Stimulated activated naive CD4-positive, alpha-beta T cell treated with Interleukin-2 at 50 U/mL for 16 hours (primary cell): ENCODE measurements at places on chromosomes 1 and 21.

DNA sequence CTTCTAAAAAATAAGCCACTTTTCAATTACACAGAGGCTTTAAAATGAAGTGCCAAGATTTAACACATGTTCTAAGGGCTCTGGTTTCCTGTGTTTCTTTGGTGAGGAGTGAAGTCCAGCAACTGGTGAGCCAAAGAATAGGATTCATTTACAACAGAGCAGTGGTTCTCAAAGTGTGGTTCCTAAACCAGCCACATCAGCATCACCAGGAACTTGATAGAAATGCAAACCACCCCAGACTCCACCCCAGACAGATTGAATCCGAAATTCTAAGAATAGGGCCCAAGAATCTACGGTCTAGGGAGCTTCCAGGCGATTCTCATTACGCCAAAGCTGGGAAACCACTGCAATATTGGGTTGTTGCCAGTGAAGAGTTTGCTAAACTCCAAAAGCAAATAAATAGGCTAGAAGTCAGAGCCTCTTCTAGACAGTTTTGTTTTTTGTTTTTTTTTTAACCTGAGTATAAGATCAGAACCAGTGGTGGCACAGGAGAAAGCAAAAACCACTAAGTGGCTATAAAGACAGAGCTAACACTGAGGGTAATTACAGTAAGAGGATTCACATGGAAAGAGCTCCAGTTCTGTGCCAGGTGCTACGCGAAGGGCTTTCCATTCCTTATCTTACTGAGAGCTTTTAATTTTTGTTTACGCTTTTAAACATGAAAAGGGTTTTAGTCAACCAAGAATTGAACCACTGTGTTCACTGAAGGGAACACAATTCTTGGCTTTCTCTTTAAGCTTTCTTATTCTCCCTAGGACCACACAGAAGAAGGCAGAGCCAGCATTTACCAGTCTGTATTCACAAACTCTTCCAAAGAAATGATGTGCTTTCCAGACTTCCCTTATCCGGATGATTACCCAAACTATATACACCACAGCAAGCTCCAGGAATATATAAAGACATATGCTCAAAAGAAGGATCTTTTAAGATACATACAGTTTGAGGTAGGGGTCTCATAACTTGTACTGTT lies 42.4 kb upstream of the FMO2 start:
- no peak for DNase-seq

DNA sequence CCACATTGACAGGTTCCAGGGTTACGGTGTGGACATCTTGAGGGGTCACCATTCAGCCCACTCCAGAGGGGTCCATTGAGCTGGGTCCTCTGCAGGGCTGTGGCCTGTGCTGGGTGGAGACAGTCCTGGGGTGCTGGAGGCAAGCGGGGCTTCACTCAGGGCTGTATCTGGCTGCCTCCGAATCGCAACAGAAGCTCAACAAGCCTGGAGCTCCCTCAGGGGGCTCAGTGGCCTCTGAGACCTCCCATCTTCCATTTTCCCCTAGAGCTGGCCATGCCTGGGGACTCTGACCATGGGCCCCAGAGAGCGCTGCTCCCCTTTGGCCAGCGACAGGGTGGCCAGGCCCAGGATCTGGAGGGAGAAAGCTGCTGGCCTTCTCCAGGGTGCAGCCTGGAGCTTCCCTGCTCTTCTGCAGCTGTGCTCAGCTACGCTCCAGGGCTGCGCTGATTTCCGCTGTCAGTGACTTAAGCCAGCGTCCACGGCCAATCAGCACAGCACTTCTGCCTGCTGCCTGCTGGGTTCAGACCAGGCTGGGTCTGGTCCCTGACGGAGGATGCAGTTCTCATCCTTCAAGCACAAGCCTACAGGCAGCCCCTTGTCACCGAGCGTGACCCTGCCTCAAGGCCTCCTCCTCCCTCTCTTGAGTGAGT lies 45.0 kb upstream of the ADARB1 start:
- no peak for DNase-seq

GRCh38 chr21:42387843-42388340 lies 8.0 kb downstream of the TMPRSS3 start:
- DNase-seq, result no peak

DNA sequence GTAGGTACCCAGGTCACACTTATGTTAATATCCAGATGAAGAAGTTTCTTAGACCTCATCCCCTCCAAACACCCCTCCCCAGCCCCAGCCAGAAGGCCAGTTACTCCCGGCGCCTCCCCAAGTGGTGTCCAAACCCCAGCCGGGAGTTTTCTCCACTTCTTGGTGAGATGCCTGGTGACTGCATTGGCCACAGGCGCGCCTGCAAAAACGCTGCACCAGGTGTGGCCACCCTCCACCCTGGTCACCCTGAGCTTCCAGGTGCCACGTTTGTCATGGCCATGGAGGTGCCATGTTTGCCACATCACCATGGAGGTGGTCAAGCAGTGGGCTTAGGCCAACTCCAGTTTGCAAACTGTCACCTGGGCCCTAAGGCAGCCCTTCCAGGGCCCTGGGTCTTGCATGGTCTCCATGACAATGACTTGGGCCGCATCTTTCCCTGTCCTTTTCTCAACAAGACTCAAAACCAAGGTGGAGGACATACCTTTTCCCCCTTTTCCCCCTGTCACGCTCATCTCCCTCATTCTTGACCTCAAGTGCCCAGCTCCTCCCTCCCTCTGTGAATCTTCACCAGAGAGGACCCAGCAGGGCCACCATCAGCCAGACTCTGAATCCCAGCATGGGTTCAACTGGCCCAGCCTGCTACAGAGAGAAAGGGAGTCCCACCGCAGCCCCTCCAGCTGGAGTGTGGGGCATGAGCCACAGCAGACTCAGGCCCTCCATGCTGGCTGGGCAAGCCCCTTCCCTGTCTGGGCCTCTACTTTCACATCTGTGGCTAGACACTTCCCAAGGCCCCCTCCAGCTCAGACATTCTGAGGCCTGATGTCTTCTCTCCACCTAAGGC lies 125.9 kb upstream of the ZBTB40 start:
- DNase-seq, result no peak

DNA sequence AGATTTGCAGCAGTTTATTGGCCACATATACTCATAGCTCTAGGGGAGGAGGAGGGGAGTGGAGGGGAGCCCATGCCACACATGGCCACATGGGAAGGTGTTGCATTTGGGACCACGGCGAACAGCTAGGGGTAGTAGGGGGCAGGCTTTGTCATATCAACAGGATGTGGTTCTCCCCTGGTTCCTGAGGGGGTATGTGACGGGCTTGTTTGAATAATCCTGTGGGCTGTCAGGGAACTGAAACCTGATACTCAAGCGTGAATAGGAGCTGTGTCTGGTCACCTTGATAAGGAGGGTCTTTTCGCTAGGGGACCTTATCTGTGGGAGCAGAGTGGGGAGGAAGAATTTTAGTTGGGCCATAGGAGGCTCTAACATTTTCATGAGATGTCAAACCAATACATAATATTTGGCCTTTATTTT lies 264.7 kb downstream of the CTH start:
- DNase-seq, result no peak
